ENCODE measurements at places on chromosomes 5 and 9.

DNA sequence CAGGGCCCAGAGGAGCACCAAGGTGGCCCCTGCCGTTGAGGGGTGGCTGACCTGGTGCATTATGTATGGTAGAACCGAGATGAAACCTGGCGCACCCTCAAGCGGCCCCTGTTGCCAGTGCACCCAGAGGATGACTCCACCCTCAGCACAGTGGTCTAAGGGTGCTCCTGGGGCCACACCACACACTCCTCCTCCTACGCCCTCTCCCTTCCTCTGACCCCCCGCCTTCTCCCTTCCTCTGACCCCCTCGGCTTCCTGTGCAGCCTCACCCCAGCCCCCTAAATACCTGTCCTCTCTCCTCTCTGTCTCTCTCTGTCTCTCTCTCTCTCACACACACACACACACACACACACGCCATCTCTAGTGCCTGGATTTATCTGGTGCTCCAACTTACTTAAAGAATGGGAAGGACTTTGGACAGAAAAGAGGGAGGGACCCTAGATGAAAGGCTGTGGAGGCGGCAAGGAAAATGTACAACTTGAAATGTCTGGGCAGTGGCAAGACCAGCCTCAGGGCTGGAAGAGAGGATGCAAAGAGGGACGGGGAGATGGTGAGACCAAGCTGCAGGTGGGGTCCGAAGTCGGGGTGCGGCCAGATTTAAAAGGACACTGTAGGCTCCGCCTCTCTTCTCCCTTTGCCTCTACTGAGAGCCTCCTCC is 18.2 kb upstream of the SLC30A5 start:
- no peak for DNase-seq

- no peak for DNase-seq
Measured at GRCh38 chr9:122336189-122336588, 34.6 kb upstream of the PTGS1 start.

- DNase-seq, result no peak
Measured at GRCh38 chr5:159459951-159460538, 129.8 kb upstream of the IL12B start.

- DNase-seq, result peak; percentile 37
Measured at GRCh38 chr5:174724484-174725260, at the start of gene MSX2. Gene MSX2 (plus strand): TSS chr5:174724582. CDS start chr5:174724660, 78 bp downstream.

GRCh38 chr5:17005107-17005828 is 69.2 kb upstream of the MYO10 start:
- DNase-seq, result no peak

DNA sequence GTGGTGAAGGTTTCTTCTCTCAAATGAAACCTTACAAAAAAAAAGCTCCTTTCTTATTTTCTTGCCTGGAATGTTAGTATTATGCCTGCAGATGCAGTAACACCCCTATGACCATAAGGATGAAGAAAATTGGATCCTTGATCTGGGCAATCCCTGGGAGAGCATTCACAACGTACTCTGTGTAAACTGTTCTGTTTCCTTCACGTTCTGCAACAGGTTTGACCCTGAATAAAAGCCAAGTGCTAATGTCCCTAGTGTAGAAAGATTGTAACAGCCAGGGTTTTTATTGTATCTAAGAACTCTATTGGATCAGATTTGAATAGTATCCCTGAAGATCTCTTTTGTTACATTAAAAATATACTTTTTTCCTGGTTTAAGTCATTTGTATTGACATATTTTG is 1639.6 kb upstream of the ACO1 start:
- no peak for DNase-seq

DNA sequence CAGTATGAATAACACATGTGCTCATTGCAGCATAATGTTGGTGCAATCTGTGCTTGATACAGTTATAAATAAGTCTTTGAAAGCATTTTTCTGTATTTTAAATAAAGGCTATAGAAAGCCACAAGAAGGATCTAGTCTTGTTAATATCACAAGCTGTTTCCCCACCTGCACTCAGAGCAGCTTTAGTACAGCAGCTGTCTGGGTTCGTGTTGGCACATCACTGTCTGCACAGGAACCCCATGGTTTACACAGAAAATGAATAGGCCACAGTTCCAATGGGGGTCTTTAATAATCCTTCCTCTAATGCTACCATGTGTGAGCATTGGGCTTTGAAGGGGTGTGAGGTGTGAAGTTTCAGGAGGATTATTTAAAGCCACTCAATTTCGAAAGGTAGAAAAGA is 2269.7 kb downstream of the MAT2B start:
- DNase-seq, result no peak

GRCh38 chr9:125629446-125629845 is 77.6 kb downstream of the MAPKAP1 start:
- DNase-seq, result no peak

DNA sequence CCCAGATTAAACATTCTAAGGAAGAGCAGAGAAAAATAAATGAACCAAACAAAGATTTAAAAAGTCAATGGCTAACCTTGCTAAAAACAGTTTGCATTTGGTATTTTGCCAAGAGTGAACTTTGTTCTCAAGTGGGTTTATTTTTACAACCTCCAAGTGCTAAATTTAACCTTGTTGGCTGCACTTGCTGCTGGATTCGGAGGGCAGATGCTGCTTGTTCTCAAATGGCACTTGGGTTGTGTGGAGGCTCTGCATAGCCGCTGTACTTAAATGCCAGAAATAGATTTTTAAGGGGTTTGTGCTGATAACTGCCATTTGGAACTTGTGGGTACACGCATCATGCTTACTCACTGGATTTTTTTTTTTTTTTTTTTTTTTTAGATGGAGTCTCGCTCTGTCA is 13.3 kb upstream of the SPATA24 start:
- DNase-seq, result no peak

- DNase-seq, result no peak
Measured at GRCh38 chr9:99472240-99472915, 250.3 kb downstream of the SEC61B start.

DNA sequence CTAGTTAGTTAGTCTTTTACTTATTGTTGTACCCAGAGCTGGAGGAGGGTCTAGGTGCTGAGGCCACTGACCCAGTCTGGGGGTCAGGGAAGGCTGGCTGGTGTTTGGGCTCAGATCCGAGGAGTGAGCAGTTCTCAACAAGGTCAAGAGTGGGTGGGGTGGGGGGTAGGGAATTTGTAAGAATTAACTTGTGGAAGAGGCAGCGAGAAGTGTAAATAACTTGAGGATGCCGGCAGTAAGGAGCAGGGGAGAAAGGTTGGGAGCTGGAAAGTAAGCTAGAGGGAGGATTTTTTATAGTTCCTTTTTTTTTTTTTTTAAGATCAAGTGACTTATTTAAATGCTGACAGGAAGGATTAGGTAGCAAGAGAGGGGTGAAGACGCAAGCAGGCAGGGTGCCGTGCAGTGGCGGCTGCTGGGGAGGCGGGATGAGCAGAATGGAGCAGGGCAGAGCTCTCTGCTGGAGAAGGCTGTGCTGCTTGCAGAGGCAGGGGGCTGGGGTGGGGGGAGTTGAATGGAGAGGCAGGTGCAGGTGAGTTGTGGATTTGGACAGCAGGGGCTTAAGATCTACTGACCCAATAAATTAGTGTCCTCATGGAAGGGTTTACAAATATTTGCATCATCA is 35.3 kb upstream of the SMIM32 start:
- no peak for DNase-seq

GRCh38 chr9:120183615-120184014 is 396.4 kb downstream of the CDK5RAP2 start:
- DNase-seq, result no peak

DNA sequence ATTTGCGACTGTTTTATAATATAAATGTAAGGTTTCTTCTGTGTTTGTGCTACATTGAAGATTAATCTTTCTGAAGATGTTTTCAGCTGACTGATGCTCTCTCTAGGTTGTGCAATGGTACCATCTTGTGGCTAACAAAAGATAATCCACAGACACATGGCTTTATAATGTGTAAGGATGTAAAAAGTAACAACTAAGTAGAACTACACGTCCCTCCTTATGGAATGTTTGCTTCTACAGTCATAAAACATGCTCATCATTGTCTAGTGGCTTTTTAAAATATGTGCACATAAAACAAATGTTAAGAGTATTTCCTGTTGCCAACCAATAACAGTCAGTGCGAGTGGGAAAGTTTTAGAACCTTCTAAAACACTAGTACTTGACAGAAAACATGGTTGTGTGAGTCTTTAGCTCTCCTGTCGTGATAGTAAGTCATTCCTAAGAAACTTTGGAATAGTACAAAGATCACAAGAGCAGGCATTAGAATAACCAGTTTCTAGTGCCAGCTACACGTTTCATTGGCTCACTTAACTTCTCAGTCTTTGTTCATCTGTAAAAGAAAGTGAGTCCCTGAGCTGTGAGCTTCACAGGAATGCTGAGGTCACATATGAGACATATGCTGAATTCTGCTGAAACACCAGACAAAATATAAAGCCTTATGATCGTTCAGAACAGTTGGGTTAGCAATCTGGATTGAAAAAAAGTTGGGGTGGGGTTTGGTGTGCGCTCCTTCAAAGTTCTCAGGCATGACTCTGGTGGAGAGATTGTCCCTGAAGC is 75.7 kb upstream of the GLIS3 start:
- DNase-seq, result no peak

Measured in anterior cingulate cortex (tissue), 58 donors.